ENCODE measurements at places on chromosomes 4 and X.

- DNase-seq, result no peak
Observed at GRCh38 chr4:134027931-134028330, 173.7 kb downstream of the PABPC4L start.

DNA sequence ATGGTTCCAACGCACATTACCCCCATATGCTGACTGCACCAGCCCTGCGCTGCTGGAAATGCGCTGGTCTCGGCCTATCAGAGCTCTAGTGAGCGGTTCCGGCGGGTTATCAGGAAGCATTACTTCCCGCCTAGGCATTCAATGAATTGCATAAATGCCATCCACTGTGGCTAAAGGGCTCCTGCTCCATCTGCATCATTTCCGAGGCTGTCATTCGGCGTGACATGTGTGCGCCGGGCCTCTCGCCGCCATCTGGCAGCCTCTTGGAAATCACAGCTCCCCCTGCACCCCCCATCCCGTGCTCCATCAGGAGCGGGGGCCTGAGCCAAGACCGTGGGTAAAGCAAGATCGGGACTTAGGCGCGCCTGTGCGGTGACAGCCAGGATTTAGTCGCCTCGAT is 64.4 kb downstream of the SEPSECS start:
- DNase-seq, result no peak

- no peak for DNase-seq
Observed at GRCh38 chr4:122673252-122673651, 52.4 kb upstream of the IL21 start.

DNA sequence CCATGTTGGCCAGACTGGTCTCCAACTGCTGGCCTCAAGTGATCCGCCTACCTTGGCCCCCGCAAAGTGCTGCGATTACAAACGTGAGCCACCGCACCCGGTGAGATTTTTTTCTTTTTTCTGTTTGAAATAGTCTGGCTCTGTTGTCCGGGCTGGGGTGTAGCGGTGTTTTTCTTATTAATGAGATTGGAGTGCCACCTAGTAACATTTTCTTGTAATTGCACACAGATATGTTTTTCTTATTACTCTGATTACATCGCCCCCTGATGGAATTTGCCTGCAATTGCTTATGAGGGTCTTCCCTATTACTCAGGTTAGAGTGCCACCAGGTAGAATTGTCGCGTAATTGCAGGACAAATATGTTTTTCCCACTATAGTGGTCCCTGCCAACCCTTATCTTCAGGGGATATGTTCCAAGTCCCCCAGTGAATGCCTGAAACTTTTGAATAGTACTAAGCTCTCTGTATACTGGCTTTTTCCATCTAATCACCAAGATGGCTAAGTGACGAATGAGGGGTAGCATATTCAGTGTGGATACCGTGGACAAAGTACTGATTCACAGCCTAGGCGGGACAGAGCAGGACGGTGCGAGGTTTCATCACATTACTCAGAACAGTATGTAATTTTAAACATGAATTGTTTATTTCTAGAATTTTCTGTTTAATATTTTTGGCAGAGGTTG is 8.6 kb upstream of the PDHA1 start:
- no peak for DNase-seq

GRCh38 chr4:77777135-77777807 is 41.9 kb downstream of the CNOT6L start:
- no peak for DNase-seq

GRCh38 chrX:109372716-109373115 is 109.2 kb downstream of the GUCY2F start:
- no peak for DNase-seq

- DNase-seq, result no peak
Observed at GRCh38 chrX:10326578-10326977, 169.8 kb downstream of the CLCN4 start.

DNA sequence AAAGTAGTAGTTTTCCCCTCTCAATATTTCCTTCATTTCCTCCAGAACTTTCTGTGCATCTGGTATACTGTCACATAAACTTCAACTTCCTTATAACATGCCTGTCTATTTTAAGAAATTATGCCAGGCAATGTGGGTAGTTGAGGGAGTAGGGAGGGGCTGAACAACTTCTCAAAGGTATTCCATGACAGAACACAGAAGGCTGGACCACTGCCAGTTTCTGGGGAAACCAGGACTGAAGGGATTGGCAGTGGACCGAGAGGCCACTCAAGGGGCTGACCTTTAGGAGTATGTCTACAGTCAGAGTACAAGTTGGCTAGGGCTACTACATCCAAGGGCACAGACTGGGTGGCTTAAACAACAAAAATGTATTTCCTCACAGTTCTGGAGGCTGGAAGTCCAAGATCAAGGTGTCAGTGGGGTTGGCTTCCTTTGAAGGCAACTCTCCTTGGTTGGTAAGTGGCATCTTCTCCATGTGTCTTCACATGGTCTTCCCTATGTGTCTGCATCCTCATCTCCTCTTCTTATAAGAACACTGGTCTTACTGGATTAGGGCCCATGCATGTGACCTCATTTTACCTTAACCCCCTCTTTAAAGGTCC is 6.9 kb downstream of the SH3RF1 start:
- no peak for DNase-seq

GRCh38 chrX:150080497-150080896 is 142.2 kb upstream of the EOLA2 start:
- no peak for DNase-seq

DNA sequence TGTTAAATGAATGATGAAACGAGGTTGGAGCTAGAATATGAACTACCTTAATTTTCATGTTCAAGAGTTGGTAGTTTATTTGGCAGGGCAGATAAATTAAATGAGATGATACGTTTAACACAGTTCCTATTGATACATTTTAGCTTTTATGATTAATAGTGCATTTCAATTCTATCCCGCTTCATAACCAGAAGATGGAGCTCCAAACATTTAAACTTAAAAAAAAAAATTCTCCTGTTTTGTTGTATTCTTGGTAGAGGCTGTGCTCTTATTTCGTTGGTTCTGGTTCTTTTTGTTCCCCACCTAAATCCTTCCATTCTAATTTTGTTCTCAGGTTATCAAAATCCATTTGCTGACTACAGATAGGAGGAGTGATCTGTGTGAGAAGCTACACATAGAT is 71.8 kb upstream of the PTPN13 start:
- no peak for DNase-seq

- no peak for DNase-seq
Observed at GRCh38 chr4:164204434-164204833, 549.5 kb upstream of the SMIM31 start.

DNA sequence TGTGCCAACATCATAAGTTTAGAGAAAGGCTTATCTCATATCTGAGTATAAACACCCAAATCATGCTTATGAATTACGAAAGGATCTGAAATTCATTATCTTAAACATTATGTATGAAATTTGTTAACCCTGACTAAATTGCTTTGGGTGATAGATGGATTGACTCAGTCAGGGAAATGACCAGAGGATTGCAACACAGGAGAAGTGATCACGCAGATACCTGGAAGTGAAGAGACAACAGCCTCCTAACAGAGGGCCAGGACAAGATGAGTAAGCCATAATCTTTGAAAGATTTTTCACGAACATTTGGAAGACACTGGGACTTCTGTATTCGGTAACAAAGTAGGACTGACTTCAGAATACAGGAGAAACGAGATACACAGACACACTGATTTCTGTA is 363.4 kb downstream of the DMD start:
- DNase-seq, result no peak

- DNase-seq, result no peak
Observed at GRCh38 chr4:48620093-48620492, 130.0 kb downstream of the ZAR1 start.

GRCh38 chrX:134634691-134635090 is 23.6 kb downstream of the PLAC1 start:
- no peak for DNase-seq

DNA sequence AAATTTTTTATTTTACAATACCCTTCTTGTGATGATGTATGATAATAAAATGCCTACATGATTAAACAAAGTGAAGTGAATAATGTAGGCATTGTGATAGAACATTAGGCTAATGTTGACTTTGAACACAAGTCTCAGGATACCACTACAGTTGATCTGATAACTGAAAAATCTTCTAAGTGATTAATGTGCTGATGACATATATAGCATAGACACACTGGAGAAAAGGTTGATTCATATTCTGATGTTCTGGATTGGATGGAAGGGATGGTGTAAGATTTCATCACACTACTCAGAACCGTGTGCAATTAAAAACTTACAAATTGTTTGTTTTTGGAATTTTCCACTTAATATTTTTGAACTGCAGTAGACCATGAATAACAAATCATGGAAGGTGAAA is 738.5 kb downstream of the TECRL start:
- DNase-seq, result no peak

- DNase-seq, result no peak
Observed at GRCh38 chr4:140829825-140830224, 73.6 kb upstream of the TBC1D9 start.

DNA sequence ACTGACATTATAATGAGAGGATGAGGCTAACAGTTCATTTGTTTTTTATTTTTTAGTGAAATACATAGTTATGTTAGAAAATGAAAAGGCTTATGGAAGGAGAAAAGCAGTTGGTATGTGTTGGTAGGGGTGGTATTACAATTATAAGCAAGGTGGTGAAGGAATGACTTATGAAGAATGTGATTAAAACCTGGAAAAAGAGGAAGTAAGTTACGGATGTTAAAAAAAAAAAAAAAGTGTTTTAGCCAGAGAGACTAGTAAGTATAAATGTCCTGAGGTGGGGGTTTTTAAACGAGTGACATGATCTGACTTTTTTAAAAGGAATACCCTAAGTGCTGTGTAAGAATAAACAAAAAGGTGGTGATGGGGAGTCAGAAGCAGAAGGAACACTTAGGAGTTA is 206.8 kb downstream of the IL15 start:
- DNase-seq, result no peak

DNA sequence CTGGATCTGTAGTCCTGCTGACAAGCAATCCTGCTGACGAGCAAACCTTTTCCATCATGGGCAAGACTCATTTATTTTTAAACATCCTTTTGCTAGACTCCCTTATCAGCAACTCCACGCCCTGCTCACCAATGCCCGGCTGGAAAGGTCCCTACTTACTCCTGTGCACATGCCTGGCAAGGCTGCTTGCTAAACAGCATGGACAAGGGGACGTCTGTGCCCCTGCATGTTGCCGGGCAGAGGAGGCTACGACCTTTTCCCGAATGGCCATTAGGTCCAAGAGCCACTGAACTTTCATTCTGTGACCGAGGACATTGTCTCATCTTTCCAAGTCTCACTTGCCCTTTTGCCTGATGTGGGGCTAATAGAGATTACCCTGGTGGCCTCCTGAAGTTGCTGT is 98.6 kb downstream of the MGST2 start:
- no peak for DNase-seq

DNA sequence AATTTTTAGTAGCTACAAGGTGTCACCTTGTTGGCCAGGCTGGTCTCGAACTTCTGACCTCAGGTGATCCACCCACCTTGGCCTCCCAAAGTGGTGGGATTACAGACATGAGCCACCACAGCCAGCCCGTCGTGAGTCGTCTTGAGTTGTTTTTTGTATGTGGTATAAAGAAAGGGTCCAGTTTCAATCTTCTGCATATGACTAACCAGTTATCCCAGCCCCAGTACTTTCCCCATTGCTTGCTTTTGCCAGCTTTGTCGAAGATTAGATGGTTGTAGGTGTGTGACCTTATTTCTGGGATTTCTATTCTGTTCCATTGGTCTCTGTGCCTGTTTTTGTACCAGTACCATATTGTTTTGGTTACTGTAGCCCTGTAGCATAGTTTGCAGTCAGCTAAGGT is 105.9 kb downstream of the OR13H1 start:
- DNase-seq, result no peak

- no peak for DNase-seq
Observed at GRCh38 chr4:42080306-42080705, 72.1 kb downstream of the BEND4 start.

DNA sequence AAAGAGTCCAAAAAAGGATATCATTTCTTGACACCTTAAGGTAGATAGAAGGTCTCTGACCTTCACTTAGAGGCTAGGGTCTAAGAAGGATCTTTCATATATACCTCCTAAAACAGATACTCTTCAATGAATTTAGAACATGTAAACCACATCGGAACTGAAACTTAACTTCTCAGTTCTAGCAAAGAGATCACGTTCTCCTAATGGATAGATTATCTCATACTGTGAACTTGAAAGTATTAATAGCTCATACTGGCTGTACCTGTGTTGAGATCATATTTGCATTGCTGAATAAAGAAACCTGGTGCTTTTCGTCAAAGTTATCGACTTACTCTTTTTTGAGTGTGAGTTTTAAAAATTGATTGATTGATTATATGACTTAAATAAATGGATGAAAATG is 353.8 kb downstream of the EPHA5 start:
- no peak for DNase-seq

DNA sequence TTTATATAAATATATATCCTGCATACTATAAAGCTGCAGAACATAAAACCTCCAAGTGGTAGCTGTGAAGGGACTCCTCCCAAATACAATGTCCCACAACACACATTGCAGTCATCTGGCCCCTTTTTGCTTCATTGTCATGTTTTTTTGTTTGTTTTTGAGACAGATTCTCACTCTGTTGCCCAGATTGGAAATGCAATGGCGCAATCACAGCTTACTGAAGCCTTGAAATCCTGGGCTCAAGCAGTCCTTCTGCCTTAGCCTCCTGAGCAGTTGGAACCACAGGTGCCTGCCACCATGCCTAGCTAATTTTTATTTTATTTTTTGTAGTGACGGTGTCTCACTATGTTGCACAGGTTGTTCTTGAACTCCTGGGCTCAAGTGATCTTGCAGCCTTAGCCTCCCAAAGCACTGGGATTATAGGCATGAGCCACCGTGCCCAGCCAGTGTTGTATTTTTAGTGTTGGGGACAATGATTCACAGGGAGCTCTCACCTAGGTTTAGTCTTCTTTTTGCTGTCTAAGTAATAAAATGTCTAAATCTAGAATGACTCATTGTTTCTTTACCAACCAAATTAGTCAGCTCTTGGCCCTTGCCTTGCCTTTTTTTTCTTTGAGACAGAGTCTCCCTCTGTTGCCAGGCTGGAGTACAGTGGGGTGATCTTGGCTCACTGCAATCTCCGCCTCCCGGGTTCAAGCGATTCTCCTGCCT is 24.0 kb upstream of the XIAP start:
- no peak for DNase-seq

GRCh38 chr4:140888054-140888453 is 131.9 kb upstream of the TBC1D9 start:
- no peak for DNase-seq

Data from NCI-H2029 treated with DMSO at 0.1 percent for 48 hours (cell line).